Central memory CD8-positive, alpha-beta T cell (primary cell): ENCODE measurements at places on chromosomes 6 and 20.

- H3K4me1 ChIP-seq: peaks cover 4% of the 10 kb centered on the region
- H3K4me3 ChIP-seq: no peak overlapping the region
- H3K27ac ChIP-seq: no peak overlapping the region
Observed at GRCh38 chr20:51710361-51710894, 57.8 kb downstream of the ATP9A start.

DNA sequence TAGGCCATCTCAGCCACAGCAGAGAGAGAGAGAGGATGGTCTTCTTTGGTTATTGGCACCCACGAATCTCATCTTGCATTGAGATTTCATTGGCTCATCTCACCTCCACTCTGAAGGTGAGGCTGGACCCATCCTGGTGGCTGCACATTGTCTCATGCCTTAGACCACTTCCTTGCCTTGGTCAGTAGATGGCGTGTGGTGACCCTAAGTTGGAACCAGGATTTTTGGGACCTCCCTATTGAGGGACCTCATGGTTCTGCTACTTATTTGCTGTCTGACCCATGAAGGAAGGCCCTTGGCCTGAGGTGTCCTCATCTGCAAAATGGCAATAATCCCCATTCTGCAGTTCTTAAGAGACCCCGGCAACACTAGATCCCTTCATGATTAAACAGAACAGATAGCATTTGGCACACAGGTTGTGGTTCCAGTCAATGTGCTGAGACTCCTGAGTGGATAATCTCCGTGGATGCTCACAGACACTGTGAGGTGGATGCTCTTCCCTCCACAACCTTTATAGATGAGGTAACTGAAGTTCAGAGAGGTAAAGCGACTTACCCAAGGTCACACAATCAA lies 21.5 kb upstream of the AAR2 start:
- H3K36me3 ChIP-seq: no peaks in the 10 kb centered on the region
- H3K4me3 ChIP-seq: no peak overlapping the region
- no peak overlapping the region for H3K27ac ChIP-seq
- no peaks in the 10 kb centered on the region for H3K4me1 ChIP-seq
- H3K27me3 ChIP-seq: peaks cover 19% of the 10 kb centered on the region

DNA sequence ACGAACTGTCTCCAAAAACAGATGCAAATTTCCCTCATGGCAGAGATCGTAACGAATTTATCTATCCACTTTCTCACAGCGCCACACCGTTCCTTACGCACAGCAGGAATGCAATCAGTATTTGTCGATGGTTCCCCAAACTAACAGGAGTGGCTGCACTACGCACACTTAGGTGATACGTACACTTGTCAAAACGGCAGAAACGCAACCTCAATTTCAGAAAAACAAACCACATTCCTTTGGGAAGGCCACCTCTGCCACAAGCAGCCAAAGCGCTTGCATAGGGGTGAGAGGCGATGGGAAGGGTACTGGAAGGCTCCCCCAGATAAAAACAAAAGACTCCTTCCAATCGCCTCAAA lies 638 bp downstream of the MDN1 start:
- H3K4me3 ChIP-seq: peak overlapping the region; percentile 89
- no peaks in the 10 kb centered on the region for H3K27me3 ChIP-seq
- H3K4me1 ChIP-seq: peaks cover 37% of the 10 kb centered on the region
- DNase-seq: no peak
- peak overlapping the region; percentile 95 for H3K27ac ChIP-seq

GRCh38 chr20:32230707-32231106 lies 23.0 kb downstream of the POFUT1 start:
- peak overlapping the region; percentile 99 for H3K27ac ChIP-seq
- peaks cover 22% of the 10 kb centered on the region for H3K36me3 ChIP-seq
- H3K27me3 ChIP-seq: no peaks in the 10 kb centered on the region
- H3K4me1 ChIP-seq: peaks cover 25% of the 10 kb centered on the region
- DNase-seq: no peak

- no peak for DNase-seq
- H3K4me1 ChIP-seq: no peaks in the 10 kb centered on the region
- H3K36me3 ChIP-seq: no peaks in the 10 kb centered on the region
- no peak overlapping the region for H3K4me3 ChIP-seq
- no peaks in the 10 kb centered on the region for H3K27me3 ChIP-seq
- no peak overlapping the region for H3K27ac ChIP-seq
Observed at GRCh38 chr6:101517632-101518031, 124.1 kb downstream of the GRIK2 start.

DNA sequence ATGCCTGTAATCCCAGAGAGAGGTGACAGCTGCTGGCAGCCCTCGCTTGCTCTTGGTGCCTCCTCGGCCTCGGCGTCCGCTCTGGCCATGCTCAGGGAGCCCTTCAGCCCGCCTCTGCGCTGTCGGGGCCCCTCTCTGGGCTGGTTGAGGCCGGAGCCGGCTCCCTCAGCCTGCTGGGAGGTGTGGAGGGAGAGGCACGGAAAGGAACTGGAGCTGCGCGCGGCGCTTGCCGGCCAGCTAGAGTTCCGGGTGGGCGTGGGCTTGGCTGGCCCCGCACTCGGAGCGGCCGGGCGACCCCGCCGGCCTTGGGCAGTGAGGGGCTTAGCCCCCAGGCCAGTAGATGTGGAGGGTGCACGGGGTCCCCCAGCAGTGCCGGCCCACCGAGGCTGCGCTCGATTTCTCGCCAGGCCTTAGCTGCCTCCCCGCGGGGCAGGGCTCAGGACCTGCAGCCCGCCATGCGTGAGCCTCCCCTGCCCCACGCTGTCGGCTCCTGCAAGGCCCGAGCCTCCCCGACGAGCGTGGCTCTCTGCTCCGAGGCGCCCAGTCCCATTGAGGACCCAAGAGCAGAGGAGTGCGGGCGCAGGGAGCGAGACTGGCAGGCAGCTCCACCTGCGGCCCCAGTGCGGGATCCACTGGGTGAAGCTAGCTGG lies 34.6 kb downstream of the C6orf52 start:
- no peak overlapping the region for H3K27ac ChIP-seq
- H3K4me3 ChIP-seq: peak overlapping the region; percentile 70
- H3K36me3 ChIP-seq: no peaks in the 10 kb centered on the region
- peaks cover 32% of the 10 kb centered on the region for H3K27me3 ChIP-seq
- peaks cover 9% of the 10 kb centered on the region for H3K4me1 ChIP-seq
